Neural crest cell (in vitro differentiated cells): ENCODE measurements at places on chromosomes 7 and 10.

- H3K27ac ChIP-seq = peak overlapping the region; percentile 24
- H3K4me1 ChIP-seq = no peaks in the 10 kb centered on the region
- peaks cover 62% of the 10 kb centered on the region for H3K27me3 ChIP-seq
Measured at GRCh38 chr7:127336458-127336857, 56.0 kb downstream of the ZNF800 start.

GRCh38 chr10:11874568-11875493 is 51.7 kb downstream of the PROSER2 start:
- peak overlapping the region; percentile 75 for H3K27ac ChIP-seq
- peak; percentile 73 for DNase-seq
- no peaks in the 10 kb centered on the region for H3K36me3 ChIP-seq
- peaks cover 36% of the 10 kb centered on the region for H3K4me1 ChIP-seq

GRCh38 chr7:103857435-103857834 is 132.0 kb downstream of the RELN start:
- no peaks in the 10 kb centered on the region for H3K4me1 ChIP-seq
- peaks cover 49% of the 10 kb centered on the region for H3K27me3 ChIP-seq
- DNase-seq = no peak

GRCh38 chr10:79380125-79380945 is 33.1 kb downstream of the PPIF start:
- no peak overlapping the region for H3K27ac ChIP-seq
- H3K27me3 ChIP-seq = no peaks in the 10 kb centered on the region
- peaks cover 19% of the 10 kb centered on the region for H3K4me1 ChIP-seq
- no peaks in the 10 kb centered on the region for H3K36me3 ChIP-seq
- no peak overlapping the region for H3K4me3 ChIP-seq

DNA sequence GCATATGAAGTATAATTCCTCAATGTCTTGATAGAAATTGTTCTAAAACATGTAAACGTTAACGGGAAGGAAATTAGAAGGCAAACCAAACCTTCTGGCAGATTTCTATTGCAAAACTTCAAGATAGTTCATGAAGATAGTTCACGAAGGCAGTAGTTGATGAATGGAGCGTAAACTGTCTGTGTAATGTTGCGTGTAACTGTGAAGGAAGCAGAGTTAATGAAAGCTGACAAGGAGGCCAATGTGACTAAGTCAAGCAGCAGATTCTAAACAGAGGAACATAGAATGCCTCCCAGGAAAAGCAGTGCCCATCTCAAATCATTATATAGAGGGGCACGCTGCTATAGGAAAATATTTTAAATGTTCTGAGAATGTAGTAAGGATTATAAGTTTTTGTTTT is 659.7 kb upstream of the IGFBP3 start:
- no peaks in the 10 kb centered on the region for H3K36me3 ChIP-seq
- no peak for DNase-seq
- no peak overlapping the region for H3K4me3 ChIP-seq
- H3K4me1 ChIP-seq = no peaks in the 10 kb centered on the region
- H3K27ac ChIP-seq = no peak overlapping the region

DNA sequence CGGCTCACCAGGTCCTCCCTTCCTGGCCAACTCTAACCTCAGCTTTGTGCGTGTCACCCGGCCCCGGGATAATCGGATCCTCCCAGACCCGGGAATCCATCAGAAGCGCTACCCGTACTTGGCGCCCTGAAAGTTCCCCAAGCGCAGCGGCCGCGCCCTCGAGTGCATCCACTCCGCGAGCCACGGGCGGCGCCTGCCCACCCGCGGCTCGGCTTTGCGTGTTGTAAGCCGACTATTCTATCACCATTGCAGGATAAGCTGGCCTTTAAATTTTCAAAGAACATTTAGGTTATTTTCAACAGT is 35.7 kb upstream of the EBLN1 start:
- H3K4me1 ChIP-seq = peaks cover 12% of the 10 kb centered on the region
- H3K27me3 ChIP-seq = peaks cover 80% of the 10 kb centered on the region
- no peak overlapping the region for H3K27ac ChIP-seq
- DNase-seq = peak; percentile 8
- no peaks in the 10 kb centered on the region for H3K36me3 ChIP-seq

DNA sequence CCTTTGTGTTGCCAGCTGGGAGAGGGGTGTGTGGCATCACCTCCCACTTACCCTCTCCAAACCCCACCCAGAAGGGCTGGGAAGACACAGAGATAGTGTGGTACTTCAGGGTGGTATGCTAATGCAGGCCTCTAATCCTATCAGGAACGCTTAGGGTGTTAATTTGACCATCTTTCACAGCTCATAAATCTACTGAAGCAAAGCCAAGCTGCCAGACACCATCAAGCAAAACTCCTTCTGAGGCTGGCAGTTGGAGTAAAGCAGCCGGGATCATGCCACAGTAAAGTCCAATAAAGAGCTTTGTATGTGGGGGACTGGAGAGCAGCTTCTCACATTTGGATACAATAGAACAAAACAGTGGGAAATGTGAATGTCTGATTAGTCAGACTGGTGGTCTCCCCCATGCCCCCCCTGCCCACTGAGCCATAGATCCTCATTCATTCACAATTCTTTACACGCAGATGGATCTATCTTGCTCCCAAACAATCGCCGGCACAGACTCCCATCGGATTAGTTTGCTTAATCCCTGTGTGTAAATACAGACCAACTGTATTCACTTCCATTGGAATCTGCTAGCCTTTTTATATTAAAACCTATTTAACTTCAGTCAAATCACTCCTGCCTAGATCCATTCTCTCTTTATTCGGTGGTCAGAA is 29.6 kb downstream of the FGFBP3 start:
- no peaks in the 10 kb centered on the region for H3K27me3 ChIP-seq
- no peaks in the 10 kb centered on the region for H3K36me3 ChIP-seq
- H3K4me3 ChIP-seq = peak overlapping the region; percentile 15
- H3K27ac ChIP-seq = peak overlapping the region; percentile 58

- H3K4me1 ChIP-seq = peaks cover 50% of the 10 kb centered on the region
- no peak for DNase-seq
- no peak overlapping the region for H3K27ac ChIP-seq
Measured at GRCh38 chr7:94632338-94633013, 23.5 kb downstream of the SGCE start.

- H3K36me3 ChIP-seq = no peaks in the 10 kb centered on the region
- H3K4me3 ChIP-seq = no peak overlapping the region
- H3K4me1 ChIP-seq = no peaks in the 10 kb centered on the region
Measured at GRCh38 chr7:126993626-126994213, 259.0 kb downstream of the GRM8 start.

- H3K4me3 ChIP-seq = no peak overlapping the region
- no peak for DNase-seq
- H3K27ac ChIP-seq = no peak overlapping the region
- H3K27me3 ChIP-seq = no peaks in the 10 kb centered on the region
- H3K36me3 ChIP-seq = no peaks in the 10 kb centered on the region
- peaks cover 8% of the 10 kb centered on the region for H3K4me1 ChIP-seq
Measured at GRCh38 chr10:44032216-44032615, 352.7 kb downstream of the CXCL12 start.

DNA sequence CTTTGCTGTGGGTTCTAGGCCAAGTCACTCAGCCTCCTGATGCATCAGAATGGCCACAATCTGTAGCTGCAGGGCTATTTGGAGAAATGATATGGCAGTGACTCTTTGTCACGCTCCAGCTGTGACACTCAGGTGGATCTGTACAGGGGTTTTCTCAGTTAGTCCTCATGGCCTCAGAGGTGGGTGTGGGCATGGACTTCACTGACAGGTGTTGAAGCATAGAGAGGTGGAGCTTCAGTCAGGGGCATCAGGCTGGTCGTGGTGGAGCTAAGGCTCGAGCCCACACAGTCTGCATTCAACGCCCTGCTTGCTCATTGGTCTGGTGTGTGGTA is 21.2 kb downstream of the PALD1 start:
- no peaks in the 10 kb centered on the region for H3K27me3 ChIP-seq
- no peak for DNase-seq
- H3K27ac ChIP-seq = peak overlapping the region; percentile 90
- peak overlapping the region; percentile 3 for H3K4me3 ChIP-seq
- peaks cover 52% of the 10 kb centered on the region for H3K4me1 ChIP-seq

DNA sequence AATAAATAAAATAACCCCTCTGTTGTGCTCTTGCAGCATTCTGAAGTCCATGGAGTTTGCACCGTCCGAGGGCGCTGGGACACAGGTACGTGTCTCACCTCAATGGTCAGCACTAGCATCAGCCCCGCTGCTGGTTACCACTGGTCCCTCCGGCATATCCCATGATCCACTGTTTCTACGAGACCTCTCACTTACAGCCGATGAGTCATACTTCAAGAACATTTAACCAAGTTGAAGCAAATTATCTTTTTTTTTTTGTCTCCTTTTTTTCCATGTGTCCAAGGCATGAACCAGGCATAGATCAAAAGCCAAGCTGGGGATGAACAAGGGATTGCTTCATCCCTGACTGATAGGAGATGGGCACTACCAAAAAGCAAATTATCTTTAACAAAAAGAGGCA is 92.9 kb upstream of the SH2B2 start:
- no peak overlapping the region for H3K4me3 ChIP-seq
- no peak for DNase-seq
- no peak overlapping the region for H3K27ac ChIP-seq
- no peaks in the 10 kb centered on the region for H3K27me3 ChIP-seq
- H3K4me1 ChIP-seq = peaks cover 11% of the 10 kb centered on the region
